ENCODE measurements at places on chromosomes 2 and 18.

DNA sequence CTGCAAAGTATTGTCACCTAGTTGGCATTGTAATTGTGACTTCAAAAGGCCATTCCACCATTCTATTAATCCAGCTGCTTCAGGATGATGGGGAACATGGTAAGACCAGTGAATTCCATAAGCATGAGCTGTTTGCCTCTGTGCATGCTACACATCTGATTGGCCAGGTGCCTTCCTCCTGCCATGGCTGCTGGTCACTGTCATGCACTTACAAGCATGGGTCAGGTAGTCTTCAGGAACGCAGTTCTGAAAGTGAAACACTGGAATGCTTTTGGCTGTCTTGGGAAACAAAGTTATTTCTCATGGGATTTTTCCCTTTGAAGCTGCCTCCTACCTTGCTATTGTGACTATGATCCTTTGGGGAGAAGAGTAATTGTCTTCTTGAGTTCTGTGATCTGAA, 267.6 kb downstream of the GBX2 start:
- no peak for DNase-seq

GRCh38 chr2:162581959-162582798, 238.2 kb downstream of the GCA start:
- DNase-seq = no peak

- no peak for DNase-seq
These were observed 93.4 kb downstream of the PTGR3 start for GRCh38 chr18:75115514-75115913.

DNA sequence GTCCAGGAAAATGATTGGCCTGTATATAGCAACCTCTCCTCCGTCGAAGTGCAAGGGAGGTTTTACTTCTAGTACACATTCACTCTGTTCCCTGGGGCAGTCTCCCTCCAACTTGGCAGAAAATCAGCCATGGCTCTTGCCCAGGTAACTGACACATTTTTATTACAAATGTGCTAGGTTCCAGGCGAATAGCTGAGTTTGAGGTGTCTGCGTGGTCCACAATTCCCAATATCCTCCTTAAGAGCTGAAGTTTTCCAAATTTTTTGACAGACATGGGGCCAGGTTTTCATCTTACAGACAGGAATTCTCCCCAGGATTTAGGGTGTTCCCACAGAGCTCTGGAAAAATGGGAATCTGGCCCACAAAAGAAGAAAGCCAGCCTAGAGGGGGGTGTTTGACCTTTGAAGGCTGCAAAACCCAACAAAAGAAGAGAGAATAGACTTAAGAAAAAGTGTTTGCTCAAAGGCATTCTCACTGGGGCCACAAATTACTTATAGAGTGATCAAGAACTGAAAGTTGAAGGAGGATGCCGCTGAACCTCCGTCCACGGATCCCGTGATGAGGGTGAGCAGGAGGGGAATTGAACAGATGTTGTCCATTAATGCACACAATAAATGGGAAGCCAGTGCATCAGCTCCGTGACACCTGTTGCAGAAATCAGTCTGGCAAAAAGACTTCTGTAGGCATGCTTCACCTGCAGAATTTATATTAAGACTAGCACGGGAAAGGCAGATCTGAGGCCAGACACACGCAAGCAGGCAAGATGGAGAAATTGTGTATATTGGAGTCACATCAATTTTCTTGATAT, 242.3 kb upstream of the COPS8 start:
- DNase-seq = no peak

DNA sequence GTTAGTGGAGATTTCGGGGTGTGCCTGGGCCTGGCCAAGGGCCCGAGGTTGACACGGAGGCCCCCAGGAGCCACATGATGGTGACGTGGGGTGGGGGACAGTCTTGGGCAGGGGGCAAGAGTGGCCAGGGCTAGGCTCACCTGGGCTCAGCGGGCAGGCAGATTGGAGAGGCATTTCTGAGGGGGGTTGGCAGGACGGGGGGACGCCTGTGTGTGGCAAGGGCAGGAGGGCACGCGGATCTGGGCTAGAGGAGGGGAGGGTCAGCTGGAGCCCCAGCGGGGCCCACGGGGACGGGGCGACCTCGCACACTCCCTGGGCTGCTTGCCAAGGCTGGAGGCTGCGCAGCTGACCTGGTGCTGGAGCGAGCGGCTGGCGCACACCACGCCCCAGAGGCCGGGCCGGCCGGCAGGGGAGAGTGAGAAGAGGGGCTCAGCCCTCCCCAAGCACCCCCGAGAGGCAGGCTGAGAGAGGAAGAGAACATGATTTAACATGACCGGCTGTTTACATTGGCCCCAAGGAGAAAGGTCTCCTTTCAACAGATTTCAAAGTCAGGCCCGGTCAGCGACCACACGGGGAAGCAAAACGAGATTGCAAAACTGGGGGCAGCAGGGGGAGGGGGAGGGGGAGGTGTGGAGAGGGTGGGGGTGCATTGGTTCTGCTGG, 38.0 kb upstream of the SNED1 start:
- DNase-seq = peak; percentile 10

DNA sequence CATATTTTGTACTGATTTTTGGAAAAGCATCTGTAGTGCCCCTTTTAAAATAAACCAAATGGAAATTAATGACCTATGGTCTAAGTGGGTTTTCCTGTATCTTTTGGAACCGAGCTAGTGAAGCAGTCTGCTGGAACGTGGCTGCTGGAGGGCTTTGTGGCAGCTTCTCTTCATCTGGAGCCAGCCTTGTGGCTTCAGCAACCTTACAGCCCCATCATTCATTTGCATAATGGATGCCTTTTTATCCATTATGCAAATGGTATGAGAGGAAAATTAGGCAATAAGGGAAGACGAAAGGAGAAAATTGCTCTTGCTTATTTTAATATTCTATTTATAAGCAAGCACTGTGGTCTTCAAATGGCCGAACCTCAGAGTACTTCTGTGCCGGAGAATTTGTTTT, 421.0 kb downstream of the PARD3B start:
- no peak for DNase-seq

- DNase-seq = peak; percentile 53
These were observed 82.5 kb downstream of the SPRED2 start for GRCh38 chr2:65349863-65350262.

GRCh38 chr2:189409131-189409530, 32.1 kb upstream of the WDR75 start:
- DNase-seq = no peak

DNA sequence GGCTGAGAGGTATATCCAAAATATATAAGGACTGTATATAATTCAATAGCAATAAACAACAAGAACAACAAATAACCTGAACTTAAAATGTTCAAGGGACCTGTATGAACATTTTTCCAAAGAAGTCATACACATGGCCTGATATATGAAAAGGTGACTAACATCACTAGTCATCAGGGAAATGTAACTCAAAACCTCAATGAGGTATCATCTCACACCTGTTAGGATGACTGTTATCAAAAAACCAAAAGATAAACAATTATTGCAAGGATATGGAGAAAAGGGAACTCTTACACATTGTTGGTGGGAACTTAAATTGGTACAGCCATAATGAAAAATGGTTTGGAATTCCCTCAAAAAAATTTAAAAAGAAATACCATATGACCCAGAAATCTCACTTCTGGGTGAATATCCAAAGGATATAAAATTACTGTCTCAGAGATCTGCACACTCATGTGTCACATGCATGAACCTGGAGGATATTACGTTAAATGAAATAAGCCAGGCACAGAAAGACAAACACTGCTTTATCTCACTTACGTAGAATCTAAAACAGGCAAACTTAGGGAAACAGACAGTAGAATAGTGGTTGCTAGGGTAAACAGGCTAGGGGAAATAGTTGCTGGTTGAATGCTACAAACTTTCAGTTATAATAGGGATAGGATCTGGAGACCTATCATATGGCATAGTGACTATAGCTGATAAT, 334.5 kb upstream of the MMADHC start:
- DNase-seq = no peak

DNA sequence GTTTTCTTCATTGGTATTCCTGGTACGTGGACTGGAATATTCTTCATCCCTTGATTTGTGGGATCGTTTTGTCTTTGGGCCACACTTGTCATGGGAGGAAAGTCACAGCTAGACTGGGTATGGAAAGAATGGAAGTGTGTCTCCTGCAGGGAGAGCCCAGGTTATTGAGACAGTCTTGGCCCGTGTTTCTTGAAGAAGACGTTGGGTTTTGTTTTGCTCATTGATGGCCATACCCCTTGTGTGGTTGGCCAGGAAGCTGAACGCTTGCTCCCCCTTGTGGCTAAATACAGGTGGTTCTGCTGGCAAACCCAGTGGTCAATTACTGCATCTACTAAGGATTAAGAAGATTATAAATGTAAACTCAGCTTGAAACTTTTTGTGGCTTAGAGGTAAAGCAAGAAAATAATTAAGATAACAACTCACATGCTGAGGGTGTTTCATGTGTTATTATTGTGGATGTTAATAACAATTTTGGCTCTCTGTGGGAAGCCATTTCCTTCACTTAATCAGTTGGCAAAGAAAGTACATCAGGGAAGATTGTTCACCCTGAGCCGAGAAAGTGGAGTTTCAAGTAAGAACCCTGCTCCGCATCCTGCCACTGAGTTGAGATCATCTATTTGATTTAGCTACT, 91.8 kb downstream of the NEDD4L start:
- DNase-seq = peak; percentile 53

DNA sequence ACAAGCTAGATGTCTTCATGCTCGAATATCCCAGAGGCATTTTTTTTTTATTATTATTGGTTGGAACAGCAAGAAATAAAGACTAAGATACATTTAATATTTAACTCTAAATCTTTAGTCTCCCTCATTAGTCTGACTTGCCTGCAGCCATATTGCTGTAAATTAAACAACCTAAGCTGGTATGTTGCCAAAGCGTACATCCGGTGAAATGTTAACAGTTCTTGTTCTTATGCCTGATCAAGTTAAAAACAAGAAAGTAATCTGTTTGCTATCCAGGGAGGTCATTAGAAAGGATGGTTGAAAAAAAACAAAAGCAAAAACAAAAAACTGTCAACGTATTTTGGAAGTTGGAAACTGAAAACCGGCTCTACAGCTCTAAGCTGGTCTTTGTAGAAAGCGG, 125.9 kb upstream of the NABP1 start:
- no peak for DNase-seq

- no peak for DNase-seq
These were observed 210.4 kb downstream of the SOCS6 start for GRCh38 chr18:70499218-70499691.

DNA sequence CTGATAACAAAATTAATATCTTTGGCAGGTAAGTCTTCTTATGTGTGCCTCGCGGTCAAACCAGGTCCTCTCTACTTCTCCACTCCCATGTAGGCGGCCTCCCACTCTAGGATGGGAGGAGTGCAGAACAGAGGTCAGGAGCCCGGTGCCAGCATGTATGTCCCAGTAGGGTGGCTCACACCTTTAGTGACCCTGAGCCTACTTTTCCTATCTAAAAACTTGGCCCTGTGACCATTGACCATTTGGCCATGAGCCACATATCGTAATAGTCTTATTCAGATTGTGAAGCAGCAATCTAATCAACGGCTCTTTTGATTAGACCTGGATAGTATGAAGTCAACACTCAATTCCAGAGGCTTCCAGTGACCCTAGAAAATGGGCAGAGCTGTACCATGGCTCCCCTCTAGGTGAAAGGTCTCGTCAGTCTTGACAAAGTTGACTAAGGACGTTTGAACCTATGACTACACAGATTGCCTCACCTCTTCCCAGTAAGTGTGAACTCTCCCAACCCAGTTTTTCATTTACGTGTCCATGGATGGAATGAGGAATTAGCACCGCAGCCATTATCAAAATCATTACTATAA, 17.1 kb upstream of the FABP1 start:
- no peak for DNase-seq
